ENCODE measurements at places on chromosomes 1 and 21.

DNA sequence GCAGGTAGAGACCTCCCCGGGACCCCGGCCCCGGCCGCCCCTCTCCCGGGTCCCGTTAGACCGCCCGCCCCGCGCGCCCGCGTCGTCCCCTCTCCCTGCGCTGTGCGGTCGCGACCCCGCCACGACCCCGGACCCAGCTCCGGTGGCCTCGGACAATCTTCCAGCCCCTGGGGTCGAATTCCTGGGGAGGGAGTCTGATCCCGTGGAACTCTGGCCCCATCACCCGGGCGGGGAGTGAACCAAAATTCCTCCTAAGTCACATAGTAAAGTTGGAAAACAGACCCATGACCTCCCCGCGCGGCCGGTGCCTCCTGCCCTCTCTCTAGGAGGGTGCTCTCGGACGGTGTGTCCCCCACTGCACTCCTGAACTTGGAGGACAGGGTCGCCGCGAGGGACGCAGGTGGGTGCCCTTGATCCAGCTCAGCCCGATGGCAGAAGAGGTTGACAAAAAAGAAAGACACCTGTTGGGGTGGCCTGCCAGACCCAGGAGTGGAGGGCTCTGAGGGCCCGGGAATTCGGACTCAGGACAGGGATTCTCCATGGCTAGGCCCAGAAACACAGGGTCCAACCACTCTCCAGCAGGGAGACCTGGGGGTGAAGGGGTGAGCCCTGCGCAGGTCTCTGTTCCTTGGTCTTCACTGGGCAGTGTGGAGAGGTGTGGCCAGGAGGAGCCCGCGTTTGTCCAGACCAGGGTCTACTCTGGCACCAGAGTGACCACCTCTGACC, 451 bp downstream of the ADAMTSL4 start:
- no peak for DNase-seq

DNA sequence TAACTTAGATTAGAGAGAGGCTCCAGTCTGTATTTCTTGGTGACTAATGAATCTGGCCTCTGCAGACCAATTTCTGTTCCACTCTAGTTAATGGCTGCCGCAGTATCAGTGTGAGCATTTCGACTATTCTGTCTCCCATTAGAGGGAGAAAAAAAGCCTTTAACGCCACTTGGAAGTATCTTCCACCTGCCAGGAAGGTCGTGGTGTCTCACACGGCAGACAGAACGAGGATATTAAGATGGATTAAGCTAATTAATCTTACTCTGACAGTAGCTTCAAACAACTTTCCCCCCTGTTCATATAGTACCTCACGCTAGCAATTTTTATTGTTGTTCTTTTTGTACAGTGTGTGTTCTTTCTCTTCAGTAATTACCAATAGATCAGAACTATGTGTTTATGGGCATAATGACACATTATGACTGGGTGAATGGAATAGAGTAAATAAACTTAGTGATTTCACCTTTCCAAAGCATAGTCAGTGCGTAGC, 153.8 kb downstream of the ADGRL2 start:
- DNase-seq = no peak

DNA sequence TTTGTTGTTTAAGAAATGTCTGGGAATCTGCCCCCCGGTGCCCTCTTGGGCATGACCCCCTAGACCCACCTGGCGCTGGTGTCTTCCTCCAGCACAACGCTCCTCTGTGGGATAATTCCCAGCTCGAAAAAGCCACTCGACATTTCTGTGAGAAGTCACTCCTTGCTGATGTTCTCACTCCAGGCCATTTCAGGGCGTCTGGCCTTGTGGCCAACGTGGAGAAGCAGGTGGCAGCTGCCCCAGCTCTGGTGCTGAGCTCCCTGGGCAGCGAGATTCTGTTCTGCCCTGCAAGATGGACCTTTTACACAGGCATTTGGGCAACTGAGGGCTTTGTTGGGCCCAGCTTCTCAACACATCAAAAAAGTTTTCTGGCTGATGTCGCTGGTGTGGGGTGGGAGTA, 147.7 kb upstream of the WNT4 start:
- DNase-seq = no peak

DNA sequence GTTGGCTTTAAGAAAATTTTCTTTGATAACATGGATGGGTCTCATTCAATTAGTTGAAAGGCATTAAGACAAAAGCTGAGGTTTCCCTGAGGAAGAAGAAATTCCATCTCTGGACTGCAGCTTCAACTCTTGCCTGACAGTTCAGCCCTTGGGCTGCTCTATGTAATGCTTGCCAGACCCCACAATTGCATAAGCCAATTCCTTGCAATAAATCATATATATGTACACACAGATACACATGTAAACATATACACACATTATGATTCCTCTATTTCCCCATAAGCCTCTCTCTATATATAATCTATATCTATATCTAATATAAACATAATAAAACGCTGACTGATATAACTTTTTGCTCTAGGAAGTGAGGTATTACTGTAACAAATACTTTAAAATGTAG, 301.5 kb upstream of the PRMT6 start:
- DNase-seq = no peak

- no peak for DNase-seq
Observed at GRCh38 chr1:240086726-240087125, 5.0 kb upstream of the FMN2 start.

DNA sequence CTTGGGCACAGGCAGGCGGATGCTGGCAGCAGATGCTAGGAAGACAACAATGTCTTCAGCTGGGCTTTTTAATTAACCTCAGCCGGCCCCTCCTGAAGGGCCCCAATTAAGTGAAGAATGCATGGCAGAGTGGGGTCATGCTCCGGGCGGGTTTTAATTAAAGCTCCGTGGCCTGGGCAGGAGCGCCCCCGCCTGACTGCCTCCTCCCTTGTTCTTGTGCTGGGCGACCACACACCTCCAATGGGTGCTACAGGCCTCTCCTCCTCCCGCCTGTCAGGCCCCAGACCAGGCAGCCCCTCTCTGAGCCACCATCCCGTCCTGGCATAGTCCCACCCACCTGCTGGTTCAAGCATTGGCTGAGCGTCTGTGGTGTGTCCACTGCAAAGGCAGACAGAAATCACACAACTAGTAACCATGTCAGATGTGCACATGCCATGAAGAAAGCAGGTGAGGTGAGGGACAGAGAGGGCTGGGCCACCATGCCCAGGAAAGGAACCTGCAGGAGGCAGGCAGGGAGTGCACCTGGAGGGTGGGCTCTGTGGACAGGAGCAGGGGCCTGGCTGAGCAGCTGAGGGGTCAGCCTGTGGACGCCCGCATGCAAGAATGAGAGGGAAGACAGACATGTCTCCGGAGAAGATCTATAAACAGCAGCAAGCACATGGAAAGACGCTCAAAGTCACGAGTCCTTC, 8.5 kb upstream of the ARF1 start:
- DNase-seq = no peak

All from effector memory CD4-positive, alpha-beta T cell (primary cell).